Fibroblast of the conjunctiva (primary cell): ENCODE measurements at places on chromosomes 2 and 18.

- DNase-seq, result no peak
Observed at GRCh38 chr18:68484241-68484640, 230.7 kb downstream of the TMX3 start.

- no peak for DNase-seq
Observed at GRCh38 chr2:75175456-75175855, 23.9 kb downstream of the TACR1 start.

DNA sequence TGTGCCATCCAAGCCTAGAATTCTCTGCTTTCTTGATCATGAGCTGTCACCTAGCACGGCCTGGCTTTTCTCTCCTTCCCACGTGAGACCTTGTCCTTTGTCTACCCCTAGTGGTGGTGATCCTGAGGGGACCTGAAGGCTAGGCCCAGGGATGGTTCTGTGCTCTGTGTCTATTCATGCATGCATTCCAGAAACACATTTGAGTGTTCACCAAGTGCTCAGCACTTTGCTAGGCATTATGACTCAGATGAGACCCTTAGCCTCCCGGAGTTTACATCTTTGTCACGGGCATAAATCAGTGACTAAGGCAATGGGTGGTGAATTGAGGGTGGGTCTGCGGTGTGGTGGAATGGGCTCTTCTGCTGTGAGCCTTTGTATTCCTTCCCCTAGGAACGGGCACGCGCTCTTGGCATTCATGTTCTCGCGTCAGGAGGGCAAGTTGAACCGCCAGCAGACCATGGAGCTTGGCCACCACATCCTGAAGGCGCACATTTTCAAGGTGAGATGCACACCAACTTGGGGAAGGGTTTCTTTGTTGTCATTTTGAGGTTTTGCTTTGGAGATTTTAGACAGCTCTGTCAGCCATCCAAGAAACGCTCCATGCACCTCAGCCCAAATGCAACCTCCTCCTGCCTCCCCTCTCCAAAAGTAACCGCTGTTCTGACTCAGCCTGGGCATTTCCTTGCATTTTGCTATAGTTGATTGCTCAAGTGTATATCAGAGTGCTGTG is 100.9 kb downstream of the WDSUB1 start:
- no peak for DNase-seq

- DNase-seq, result no peak
Observed at GRCh38 chr2:98537390-98538126, 70.8 kb downstream of the COA5 start.

- no peak for DNase-seq
Observed at GRCh38 chr2:99615247-99615771, 125.5 kb upstream of the REV1 start.

DNA sequence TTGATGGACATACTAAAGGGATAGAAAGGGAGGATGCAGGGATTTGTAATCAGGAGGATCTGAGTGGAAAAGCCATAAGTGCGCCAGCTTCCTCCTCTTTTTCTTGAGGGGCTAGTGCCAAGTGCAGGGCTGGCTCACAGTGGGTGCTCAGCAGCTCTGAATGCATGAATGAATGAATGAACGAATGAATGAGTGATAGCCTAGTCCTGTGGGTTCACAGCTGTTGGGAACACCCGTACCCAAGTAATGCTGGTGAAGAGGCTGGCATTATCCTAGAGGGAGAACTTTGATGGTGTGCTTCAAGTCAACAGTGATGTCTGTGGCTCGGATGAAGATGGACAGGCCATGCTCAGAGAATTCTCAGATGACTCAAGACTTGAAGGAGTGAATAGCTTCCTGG is 108.8 kb downstream of the KCTD1 start:
- no peak for DNase-seq

DNA sequence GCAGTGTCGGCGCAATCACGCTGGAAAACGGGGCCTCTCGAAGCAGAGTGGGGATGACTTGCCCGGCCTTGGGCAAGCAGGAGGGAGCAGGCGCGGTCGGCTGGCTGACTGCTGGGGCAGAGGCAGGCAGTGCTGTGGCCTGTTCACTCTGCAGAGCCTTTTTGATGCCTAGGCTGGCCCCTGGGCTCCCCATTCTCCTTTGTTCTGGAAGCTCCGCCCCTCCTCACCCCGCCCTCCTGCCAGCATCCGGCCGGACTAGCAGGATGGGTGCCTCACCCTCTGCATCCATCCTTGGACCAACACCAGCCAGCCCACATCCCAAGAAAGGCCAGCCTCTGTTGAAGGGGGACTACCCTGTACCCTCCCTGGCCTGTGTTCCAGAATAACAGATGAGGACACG is at the start of gene ASPRV1:
TSS of gene ASPRV1 (minus strand) at position 136 of the 400 bp plus-strand sequence. CDS start 195 bp downstream, outside the sequence.
- no peak for DNase-seq

- DNase-seq, result no peak
Observed at GRCh38 chr18:22643731-22644130, 226.0 kb upstream of the CTAGE1 start.

DNA sequence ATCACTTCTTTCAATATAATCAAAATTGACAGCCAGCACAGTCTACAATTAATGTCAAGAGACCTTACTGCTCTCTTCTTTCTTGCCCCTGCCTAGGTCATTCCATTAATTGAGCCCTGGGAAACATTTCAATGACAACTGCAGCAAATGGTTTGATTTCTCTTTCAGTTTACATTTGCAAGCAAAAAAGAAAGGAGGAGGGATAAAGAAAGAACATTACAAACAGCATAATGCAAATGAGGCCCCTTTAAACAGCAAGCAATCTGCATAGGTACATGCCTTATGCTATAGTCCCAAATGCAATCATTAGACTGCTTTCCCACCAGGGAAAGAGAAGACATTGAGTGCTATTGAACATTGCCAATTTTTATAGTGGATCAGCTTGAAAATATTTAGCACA is 655.0 kb upstream of the CDH2 start:
- DNase-seq, result no peak
